T47D (cell line): ENCODE measurements at places on chromosomes 12 and 14.
A peak's percentile ranks its signal among the peaks of the same experiment; 100 is the strongest.

- no peak for DNase-seq
Observed at GRCh38 chr14:101505236-101505970, 55.9 kb upstream of the DIO3 start.

DNA sequence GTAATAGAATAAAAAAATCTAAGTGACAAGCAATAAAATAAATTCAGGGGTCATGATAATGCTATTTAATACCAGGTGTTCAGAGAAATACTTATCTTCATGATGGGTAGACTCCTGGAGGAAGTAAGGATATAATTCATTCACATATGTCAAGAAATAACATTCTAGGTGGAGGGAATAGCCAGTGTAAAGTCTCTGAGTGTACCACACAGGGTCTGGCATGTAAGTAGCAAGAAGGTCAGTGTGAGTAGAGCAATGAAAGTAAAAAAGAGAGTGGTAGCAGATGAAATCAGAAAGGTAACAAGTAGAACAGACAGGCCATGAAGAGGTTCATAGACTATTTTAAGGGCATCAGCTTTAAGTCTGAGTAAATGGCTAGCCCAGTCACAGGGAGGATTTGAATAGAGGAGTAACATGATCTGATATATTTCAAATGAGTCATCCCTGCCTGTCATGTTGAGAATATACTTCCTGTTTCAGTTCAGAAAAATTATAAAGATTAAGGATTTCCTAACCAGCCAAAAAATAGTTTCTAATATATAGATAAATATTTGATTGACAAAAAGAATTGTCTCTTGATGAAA, 519.9 kb downstream of the C12orf50 start:
- no peak for DNase-seq

DNA sequence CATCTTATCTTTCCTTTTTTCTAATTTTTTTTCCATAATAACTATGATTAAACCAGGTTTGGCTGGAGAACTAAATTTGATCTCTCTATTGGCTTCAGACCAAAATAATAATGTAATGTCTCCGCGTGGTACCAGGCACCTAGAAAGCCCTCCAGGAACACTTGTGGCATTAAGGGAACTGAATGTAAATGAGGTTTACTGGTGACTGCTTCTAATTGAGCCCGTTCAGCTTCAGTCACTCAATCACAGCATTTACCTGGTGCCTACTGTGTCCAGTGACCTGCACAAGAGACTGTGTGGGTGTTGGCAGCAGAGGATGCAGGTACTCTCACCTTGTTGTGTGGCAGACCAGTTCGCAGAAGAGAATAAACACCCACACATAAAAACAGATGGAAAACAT, 302.5 kb downstream of the DPF3 start:
- no peak for DNase-seq

GRCh38 chr14:64891839-64892375, 12.2 kb upstream of the SPTB start:
- DNase-seq = peak; percentile 85

DNA sequence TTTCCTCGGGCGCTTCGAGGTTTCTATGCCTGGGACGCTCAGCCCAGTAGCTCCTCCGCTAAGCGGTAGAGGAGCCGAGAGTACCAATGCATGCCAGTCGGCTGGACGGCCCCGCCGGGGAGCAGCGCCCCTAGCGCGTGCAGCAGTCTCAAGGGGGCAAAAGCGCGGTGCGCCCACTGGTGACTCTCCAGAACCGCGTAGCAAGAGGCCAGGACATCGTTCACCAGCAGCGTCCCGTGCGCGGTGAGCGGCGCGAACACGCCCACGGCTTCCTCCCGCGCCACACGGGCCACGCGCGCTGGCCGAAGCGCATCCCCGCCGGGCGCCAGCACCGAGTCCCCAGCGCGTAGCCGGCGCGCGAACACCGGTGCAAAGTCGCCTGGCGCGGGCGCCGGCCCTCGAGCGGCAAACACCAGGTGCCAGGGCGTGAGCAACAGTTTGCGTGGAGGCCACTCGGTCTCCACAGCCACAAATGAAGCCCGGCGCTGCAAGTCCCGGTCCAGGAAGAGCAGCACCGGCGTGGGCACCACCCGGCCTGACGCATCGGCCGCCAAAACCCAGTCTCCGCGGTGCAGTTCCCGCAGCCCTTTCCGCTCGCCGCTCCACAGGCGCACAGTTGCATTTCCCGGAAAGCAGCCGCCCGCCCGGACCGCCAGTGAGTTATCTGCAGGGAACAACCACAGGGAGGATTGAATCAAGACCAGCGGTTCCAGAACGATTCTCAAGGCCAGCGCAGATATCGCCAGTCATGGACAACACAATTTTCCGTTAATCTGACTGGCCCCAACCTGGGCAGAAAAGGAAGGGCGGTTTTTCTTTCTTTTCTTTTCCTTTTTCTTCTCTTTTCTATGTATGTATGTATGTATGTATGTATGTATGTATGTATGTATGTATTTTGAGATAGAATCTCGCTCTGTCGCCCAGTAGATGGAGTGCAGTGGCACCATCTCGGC, 4.5 kb downstream of the DHH start:
- no peak for DNase-seq

GRCh38 chr14:23932639-23933038, 20.9 kb upstream of the DHRS4 start:
- no peak for DNase-seq

- no peak for DNase-seq
Observed at GRCh38 chr12:112973011-112973735, 5.1 kb upstream of the OAS2 start.

DNA sequence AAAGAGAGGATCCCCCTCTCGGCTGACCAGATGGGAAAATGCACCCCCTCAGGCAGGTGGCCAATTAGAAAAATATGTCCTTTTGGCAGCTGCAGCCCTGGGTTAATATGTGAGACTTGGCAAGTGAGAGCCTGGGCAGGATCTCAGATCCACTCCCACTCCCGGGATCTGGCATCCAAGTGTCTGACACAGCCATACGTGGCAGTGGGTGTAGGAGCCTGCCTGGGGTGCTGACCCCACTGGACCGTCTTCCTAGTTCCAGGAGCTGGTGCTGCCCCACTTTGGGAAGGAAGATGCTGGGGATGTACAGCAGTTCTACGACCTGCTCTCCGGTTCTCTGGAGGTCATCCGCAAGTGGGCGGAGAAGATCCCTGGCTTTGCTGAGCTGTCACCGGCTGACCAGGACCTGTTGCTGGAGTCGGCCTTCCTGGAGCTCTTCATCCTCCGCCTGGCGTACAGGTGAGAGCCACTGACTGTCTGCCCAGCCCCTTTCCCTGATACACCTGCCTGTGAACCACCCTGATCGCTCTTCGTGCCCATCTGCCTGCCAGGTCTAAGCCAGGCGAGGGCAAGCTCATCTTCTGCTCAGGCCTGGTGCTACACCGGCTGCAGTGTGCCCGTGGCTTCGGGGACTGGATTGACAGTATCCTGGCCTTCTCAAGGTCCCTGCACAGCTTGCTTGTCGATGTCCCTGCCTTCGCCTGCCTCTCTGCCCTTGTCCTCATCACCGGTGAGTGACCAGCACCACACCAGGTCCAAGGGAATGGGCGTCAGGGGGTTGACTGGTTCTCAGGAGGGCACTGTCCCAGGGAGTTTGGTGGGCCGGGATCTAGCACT, 5.8 kb downstream of the NR4A1 start:
- no peak for DNase-seq

- no peak for DNase-seq
Observed at GRCh38 chr14:72887514-72887913, 6.4 kb downstream of the DPF3 start.

DNA sequence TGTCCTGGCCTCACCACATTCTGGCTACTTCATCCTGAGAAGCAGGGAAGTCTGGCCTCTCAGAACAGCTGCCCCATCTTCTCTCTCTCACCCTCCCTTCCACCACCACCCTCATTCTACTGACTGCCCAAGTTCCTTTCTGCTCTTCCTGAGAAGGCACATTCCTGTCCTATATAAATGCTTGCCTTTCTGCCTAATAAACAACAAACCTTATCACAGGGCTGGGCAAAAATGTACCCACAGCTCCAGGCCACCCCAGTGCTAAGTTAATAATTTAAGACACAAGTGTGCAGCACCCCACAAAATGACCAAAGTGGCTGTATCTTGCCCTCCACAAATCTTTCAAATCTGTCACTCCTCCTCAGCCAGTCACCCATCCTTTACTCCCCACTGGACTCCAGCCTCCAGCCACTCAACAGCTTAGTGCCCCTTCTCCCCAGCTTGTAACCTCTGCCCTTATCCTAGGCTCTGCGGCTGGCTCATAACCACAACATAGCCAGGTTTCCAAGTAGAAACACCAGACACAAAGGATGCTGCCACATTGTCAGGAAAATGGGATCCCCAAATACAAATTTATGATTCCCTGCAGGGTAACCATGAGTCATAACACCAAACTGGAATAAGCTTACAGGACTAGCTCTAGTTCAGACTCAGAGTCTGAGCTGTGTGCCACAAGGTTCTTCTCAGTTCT, 15.0 kb downstream of the OXA1L start:
- DNase-seq = no peak

GRCh38 chr12:28425526-28425925, 235.3 kb downstream of the CCDC91 start:
- no peak for DNase-seq

- DNase-seq = peak; percentile 22
Observed at GRCh38 chr14:31827325-31827724, 249.8 kb upstream of the ARHGAP5 start.

GRCh38 chr12:93007544-93007943, 78.4 kb upstream of the EEA1 start:
- DNase-seq = no peak

DNA sequence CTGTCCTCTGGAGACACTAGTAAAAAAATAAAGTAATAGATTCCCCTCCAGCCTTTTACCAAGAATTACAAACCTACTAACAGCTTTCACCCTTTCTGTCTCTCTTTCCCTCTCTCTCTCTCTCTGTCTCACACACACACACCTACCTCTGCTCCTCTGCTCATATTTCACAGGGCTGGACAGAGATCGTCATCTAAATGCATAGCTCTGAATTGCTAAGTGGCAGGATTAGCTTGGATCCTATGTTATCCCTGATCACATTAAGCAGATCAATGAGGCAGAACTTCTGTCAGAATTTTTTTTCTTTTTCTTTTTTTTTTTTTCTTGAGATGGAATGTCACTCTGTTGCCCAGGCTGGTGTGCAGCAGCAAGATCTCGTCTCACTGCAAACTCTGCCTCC, 22.9 kb downstream of the VCPKMT start:
- no peak for DNase-seq

- DNase-seq = no peak
Observed at GRCh38 chr12:6120796-6121473, 3.5 kb downstream of the VWF start.
